ENCODE measurements at places on chromosomes 16 and 17.
A peak's percentile ranks its signal among the peaks of the same experiment; 100 is the strongest.

DNA sequence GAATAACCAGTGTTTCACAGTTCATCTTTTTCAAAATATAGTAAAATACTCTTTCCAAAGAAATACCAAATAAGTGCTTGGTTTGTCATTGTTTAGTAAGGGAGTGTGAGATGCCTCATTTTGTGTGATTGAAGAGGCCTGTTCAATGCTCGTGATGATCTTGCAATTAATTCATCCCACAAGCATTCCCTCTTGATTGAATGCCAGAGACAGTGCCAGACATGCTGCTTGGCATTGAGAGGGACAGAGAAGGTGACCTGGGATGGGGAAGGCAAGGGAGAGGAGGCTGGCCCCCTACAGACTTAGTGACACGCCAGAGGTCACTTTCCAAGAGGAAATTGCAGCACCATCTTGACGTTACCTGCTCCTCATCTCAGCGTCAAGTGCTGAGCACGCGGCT is 49.3 kb downstream of the CLEC16A start:
- DNase-seq, result no peak

DNA sequence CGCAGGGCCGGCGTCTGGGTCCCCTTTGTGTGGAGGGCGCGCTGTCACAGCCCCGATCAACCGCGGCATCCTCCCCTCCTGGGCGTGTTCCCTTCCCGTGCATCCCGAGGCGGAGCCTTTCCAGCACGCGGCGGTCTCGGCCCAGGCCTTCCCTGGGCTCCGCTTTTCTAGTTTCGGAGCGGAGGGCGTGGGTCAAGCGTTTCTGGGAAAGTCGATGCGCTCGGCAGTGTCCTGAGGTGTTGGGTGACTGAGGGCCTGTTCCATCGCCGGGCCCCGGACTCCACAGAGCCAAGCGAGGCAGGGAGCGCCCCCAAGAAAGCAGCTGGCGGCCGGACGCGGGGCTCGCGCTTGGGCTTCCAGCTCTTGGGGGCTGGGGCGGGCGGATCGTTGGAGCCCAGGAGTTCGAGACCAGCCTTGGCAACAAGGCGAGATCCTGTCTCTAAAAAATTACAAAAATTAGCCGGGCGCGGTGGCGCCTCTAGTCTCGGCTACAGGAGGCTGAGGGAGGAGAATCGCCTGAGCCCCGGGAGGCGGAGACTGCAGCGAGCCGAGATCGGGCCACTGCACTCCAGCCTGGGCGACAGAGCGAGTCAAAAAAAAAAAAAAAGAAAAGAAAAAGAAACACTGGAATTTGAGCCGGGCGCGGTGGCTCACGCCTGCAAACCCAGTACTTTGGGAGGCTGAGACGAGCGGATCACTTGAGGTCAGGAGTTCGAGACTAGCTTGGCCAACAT is 806 bp downstream of the IFT140 start:
- peak; percentile 44 for DNase-seq

DNA sequence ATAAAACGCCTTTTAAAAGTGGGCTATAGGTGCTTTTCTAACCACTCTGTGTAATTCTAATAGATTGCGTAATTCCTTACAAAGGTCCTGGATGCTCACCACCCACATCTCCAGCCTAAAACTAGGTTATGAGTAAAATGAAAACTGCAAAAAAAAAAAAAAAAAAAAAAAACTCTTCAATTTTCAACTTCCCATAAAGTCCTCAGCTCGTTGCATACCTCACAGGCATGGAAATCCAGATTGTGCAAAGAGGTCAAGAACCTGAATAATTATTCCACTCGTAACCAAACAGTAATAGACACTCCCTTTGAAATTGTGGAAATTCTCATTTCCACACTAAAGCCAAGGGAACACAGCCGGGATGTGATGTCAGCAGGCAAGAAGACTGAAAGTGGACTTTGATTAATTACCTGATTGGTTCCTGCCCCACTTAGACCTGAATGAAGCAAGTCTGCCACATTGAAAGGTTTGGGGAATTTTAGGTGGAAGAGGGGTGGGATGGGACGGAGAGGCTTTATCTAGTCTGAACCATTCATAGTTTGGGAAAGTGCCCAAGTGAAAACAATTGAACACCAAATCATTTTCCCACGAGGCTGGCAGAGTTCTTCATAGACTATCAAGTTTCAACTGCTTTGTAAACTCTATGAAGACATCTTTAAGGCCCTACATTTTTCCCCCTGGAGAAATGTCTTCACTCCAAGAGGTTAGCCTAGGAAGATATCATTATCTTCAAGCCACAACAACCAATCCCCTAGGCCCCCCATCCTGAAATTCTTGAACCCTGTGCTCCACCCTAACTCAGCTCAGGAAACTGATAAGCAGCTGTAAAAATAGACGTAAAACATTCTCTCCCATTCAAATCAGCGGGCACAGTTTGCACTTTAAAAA is 49.1 kb upstream of the TANC2 start:
- no peak for DNase-seq

GRCh38 chr17:55757659-55758058 is 6.8 kb downstream of the PCTP start:
- DNase-seq, result no peak

- no peak for DNase-seq
These were observed 92.3 kb upstream of the C17orf78 start for GRCh38 chr17:37283414-37283961.

- no peak for DNase-seq
These were observed 59.8 kb downstream of the AMFR start for GRCh38 chr16:56365552-56365951.

DNA sequence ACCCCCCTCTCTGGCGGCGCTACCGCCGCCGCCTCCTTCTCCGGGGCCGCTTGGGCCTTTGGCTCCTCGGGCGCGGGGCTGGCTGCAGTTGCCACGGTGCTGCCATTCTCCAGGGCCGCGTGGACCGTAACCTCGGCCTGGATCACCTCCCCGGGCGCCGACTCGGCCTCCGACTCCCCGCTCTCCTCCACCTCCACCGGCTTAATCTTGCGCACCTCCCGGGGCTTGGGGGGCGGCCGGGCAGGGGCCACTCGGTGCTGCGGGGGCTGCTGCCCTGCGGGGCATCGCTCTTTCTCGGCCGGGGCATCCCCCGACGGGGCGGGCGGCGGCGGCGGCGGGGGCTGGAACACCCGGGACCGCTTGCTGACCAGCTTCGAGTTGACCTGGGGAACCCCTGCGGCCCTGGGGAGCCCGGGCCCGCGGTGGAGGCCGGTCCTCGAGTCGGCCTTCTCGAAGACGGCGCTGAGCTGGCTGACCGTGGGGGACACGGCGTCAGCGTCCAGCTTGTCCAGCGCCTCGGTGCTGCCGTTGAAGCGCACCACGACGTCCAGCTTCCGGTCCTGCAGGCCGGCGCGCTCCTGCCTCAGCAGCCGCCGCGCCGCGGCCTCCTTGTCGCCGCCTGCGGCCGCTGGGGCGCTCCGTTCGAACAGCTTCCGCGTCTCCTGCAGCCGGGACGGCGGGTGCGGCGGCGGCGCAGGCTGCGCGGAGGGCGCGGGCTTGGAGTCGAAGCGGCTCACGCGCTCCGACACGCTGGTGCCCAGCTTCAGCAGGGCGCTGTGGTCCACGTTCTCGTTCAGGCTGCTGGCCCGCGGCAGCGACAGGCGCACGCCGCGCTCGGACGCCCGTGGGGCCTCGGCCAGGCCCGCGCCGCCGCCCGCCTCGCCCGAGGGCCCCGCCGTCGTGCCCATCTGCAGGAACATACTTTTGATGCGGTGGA is 792 bp downstream of the PPP1R9B start:
- peak; percentile 77 for DNase-seq

DNA sequence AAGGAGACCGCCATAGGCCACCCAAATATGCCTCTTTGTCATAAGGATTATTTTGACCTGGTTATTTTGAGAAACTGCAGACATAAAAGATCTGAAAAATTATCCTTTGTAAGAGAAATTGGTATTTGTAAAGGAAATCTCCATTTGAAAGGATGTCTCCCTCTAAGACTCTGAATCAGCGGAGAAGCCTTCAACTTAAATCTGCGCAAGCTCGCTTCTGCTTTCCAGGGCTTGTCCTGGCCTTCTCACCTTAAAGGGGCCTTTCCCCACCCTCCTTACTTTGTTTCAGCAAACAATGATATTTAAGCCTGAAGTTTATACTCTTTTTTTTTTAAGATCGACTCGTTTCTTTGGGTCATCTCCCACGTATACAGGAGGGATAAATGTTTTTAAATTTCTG is 34.5 kb downstream of the HSBP1 start:
- DNase-seq, result no peak

- no peak for DNase-seq
These were observed 53.8 kb upstream of the SLC25A19 start for GRCh38 chr17:75342996-75343395.

DNA sequence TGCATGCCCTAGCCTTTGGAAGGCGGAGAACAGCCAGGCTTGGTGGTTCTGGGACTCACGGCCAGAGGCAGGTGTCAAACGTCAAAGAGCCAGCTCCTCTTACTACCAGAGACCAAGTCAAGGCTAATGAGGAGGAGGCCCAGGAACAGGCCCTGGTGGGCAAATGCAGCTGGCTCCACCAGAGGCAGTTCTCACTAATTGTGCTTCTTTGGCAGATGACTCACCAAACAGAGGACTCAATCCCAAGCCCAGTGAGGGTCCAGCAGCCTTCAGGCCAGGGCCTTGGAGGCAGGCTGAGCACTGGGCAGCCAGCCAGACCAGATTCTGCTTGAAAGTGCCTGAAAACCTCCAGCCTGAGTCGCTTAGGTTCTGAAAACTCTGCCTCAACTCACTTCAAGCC is 336.5 kb upstream of the CDH5 start:
- DNase-seq, result no peak

DNA sequence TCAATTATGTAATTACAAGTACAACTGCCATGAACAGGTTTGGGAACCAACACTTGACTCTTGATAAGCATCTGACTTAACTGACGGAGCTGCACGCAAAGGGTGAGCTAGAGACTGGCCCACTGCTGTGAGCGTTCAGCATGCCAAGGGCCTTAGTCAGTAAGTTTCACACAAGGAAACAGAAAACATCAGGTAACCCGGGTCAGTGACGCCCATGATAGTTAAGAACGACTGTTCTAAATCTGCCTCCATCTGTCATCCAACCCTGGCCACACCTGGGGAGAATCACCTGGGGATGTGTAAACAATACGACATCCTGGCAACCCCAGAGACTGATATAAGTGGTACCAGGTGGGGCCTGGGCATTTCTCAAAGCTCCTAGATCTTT is 12.3 kb downstream of the SMIM5 start:
- DNase-seq, result no peak

DNA sequence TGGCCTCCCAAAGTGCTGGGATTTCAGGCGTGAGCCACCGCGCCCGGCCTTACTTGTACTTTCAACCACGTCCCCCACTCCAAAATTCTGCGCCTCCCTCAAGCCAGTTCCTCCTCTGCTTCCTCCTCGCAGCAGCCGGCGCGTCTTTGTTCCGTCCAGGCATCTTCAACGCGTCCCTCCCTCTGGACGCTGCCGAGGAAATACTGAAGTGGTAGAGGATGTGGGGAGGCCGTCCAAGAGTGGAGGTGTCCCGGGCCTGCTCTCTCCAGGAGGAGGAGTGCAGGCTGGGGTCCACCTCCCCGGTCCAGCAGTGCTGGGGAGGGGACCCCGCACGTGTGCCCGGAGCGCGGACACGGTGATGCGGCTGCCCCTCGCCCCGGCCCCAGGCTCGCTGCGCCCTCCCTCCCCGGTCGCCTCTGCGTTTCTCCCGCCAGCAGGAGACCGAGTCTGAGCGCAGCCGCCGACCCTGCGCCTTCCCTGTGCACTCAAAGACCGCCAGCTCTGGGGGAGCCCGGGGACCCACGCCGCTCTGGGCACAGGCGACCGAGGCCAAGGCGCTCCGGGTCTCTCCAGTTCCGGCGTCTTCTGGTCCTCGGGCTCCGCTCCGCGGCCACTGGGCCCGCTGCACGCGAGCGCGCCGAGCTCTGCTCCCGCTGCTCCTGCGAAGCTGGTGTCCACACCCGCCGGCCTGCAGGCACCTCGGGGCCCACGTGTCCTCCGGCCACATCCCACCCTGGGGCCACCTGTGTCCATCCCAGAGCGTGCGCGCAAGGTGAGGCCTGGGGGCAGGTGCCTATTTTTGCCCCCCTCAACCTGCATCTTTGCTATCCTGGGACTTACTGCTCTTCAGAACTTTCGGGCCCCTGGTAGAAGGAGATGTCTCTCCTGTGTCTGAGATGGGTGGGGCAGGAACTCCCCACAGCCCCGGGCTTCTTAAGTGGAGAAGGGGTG is 31.7 kb downstream of the OSBPL7 start:
- peak; percentile 64 for DNase-seq

DNA sequence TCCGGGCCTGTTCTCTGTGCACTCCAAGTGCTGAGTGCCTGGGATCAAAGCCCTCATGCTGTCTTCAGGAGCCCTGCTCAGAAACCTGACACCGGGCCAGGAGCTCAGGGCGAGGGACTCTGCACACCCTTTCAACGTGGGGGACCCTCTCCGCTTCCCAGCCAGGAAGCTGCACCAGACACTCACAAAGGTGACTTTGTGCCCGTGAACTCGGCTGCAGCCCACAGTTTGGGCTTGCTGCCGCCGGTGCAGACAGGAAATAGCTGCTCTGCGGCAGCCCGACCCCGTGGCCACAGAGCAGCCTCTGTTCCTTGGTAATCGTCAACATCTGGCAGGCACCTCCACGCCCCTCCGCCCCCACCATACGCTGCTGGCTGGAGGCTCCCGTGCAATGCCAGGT is 93.4 kb upstream of the METRNL start:
- peak; percentile 41 for DNase-seq

- DNase-seq, result peak; percentile 82
These were observed 1.0 kb downstream of the SDK2 start for GRCh38 chr17:73643001-73643851.

DNA sequence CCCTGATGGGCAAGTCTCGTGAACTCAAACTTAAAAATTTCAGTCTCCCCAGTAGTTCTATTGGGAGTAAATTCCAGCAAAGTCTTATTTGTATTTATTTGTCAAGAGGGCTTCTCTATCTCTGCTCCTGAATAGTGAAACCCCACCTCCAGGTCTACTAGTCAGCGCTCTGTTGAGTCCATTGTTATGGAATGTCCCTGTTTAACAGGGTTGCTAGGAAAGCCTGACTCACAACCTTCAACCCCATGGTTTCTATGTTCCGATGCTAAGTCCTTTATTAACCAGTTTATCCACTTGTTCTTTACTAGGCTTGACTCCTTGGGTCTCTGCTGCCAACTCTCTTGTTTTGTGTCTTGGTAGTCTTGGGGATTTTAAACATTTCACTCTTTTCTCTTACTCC is 250.7 kb upstream of the MYOCD start:
- DNase-seq, result no peak

DNA sequence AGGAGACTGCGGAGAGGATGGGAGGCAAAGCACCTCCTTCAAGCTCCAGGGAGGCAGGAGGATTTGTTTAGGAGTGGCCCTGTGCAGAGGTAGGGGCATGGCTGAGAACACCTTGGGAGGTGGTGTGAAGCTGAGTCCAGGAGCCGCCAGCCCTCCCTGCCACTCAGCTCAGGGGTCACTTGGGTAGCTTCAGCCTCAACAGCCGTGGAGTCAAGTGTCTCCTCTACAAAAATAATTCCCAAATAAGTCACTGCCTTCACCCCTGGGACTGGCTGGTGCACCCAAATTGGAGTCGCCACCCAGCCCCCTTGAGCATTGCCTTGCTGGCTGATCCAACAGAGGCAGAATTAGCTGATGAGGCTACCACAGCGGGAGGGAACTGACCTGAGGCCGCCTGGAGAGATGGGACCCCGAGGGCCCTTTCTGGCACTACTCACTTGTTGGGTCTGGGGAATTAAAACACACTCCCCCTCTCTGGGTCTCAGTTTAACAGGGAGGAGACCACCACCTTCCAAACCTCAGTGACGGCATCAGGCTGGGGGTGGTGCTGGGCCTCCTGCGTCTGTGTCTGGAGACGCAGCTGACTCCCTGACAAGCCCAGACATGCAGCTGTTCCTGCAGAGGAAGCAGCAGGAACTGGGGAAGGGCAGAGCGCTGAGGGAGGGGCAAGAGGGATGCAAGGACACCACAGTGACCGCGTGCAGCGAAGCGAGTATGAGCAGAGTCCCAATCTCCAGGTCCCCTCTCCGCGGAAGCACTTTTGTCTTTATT is 87.9 kb upstream of the TOB1 start:
- DNase-seq, result peak; percentile 84
